Activated CD4-positive, alpha-beta memory T cell treated with anti-CD3 and anti-CD28 coated beads for 36 hours (primary cell): ENCODE measurements at places on chromosomes 7 and 10. TPM values are rescaled to one million over a fixed set of nuclear protein-coding genes. Genes with fewer than 3 reads are reported as not detected.

- DNase-seq: no peak
These were observed 35.0 kb downstream of the TAS2R41 start for GRCh38 chr7:143512488-143513340.

- no peak for DNase-seq
These were observed 70.1 kb downstream of the ADCY1 start for GRCh38 chr7:45644237-45644636.

- DNase-seq: no peak
These were observed 4.6 kb downstream of the PSD start for GRCh38 chr10:102413806-102414561.

ITIH5 gene
- total RNA-seq: not detected

FOXK1 gene
- total RNA-seq: 26.6 TPM

SFTPD gene
- 0.33 TPM for total RNA-seq
